Activated naive CD4-positive, alpha-beta T cell (primary cell): ENCODE measurements at places on chromosomes 5 and 9.

GRCh38 chr5:143131972-143132371 is 271.5 kb downstream of the NR3C1 start:
- DNase-seq: no peak

- no peak for DNase-seq
Observed at GRCh38 chr9:28134446-28134976, 561.2 kb upstream of the C9orf72 start.

DNA sequence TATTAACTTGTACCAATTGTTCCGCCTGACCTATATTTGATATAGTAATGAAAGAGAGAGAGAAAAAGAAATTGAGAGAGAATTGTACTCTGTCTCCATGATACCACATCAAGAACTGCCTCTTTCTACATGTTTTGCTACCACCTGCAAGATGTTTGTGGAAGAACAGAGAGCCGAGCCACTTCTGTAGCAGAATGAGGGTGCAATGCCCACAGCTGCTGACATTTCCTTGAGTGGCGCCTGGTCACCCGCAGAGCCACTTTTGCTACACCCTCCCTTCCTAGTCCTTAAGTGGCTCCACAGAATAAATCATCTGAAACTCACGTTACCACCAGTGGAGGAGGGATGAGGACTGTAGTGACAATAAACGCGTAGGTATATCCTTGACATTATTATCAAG is 17.1 kb upstream of the FAM81B start:
- no peak for DNase-seq

DNA sequence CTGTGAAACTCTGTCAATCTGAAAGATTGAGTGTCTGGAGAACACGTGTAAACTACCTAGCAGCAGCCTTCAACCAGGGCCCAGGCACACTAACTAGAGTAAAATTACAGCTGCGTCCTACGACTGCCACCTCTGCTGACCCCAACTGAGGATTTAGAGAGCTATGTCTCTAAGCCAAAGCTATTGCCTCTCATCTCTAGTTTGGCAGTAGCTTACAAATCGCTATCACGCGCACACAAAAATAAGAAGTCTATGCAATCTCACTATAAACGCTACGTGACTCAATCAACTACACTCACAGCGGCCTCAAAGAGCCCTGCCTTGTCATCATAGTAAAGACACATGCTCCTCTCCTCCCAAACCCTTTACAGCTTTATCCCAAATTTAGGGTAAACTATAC is 8.7 kb downstream of the PPP6C start:
- no peak for DNase-seq

- no peak for DNase-seq
Observed at GRCh38 chr5:90421136-90421535, 11.6 kb upstream of the CETN3 start.

GRCh38 chr5:83639911-83640310 is 80.7 kb downstream of the HAPLN1 start:
- no peak for DNase-seq

DNA sequence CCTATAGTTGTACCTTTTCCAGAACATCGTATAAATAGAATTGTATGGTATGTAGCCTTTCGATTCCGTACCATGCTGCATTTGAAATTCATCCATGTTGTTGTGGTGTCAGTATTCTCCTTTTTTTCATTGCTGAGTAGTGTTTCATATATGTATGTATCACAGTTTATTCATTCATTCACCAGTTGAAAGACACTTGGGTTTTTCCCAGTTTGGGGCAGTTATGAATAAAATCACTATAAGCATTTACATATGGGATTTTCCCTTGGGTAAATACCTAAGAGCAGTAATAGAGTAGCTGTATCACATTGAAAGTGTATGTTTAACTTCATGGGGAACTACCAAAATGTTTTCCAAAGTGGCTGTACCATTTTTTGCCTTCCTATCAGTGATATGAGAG is 16.1 kb upstream of the FKTN start:
- DNase-seq: no peak

DNA sequence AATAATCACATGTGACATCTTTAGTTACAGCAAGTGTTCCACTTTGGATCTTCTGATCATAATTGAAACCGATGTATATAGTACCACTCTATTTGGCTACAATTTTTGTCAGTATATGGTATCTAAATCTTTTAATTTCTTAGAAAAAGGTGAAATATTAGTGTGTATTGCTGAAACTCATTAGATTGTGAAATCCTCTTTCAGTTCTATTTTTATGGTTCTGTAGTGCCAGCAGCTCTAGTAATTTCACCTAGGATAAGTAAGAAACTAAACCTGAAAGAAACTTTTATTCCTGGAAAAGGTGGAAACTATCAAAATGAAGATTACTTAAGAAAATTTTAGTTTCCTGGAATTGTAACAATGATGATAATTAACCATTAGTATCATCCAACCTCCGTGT is 370.9 kb downstream of the NNT start:
- DNase-seq: no peak

DNA sequence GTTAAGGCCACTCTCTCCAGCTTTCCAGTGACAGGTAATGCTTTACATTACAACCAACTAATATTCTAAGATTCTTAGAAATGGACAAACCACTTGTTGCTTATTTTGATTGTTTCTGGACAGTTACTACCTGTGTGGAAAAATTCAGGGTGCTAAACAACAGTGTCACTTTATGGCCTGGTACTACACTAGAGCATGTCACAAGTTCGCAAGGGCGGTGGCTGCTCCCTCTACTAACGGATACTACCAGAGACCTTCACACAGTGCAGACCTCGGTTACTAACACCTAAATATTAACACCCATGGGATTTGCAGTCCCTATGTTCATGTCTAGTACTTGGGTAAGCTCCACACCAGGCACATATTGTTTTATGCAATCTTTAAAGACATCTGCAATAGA is 13.4 kb downstream of the HMGXB3 start:
- no peak for DNase-seq

GRCh38 chr9:137237759-137238726 is 3.0 kb upstream of the TUBB4B start:
- DNase-seq: no peak

GRCh38 chr9:13082796-13083195 is 196.7 kb downstream of the MPDZ start:
- no peak for DNase-seq

- no peak for DNase-seq
Observed at GRCh38 chr5:57495285-57496086, 12.9 kb upstream of the ACTBL2 start.

- DNase-seq: no peak
Observed at GRCh38 chr5:92019376-92019990, 636.4 kb upstream of the ARRDC3 start.

DNA sequence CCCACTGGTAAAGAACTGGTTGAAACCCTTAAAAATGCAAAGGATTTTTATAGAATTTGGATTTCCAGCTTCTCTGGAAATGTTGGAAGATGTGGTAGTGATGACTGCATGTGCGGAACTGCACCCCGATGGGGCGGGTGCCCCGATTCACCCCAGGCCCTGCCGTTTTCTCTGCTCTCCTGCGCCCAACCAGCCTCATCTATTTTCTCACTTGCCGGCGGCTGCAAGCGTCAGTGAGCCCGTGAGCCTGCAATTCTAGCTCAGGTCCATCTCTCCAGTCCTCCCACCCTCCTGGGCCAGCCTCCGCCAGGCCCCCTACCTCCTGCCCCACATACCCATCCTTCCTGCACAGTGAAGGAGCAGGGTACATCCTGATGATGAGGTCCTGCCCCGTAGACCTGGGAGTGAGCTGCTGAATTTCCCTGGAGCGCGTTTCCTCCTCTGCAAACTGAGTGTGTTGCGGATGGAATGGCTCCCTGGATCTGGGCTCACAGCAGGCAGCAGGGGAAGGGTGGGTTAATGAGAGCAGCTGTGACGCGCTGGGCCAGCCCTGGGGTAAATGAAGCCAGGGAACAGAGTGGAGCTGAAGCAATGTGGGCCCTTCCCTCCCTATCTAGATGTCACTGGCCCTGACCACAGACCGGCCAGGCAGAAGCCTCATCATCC is 45.9 kb upstream of the PHYKPL start:
- DNase-seq: no peak

DNA sequence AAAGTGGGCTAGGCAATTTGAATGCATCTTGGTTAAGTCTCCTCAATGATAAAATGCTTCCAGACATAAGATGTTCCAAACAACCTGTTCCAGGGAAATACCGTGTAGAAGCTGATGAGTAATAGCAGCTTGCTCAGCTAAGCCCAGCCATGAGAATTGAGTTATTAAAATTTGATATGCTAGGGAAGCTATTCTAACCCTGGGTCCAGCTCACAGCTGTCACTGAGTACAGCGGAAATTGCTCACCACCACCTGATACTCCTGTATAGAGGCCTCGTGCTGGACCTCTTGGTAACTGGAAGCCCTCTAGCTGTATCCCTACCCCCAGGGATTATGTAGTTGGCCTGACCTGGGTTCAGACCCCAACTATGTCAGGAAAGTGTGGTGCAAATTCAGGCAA is 521.3 kb upstream of the TRPC7 start:
- no peak for DNase-seq

- DNase-seq: peak; percentile 73
Observed at GRCh38 chr5:76402886-76403765, at the start of gene IQGAP2. Gene IQGAP2, plus strand, starts transcription at chr5:76403285. Its CDS starts 261 bp downstream, at chr5:76403546.

DNA sequence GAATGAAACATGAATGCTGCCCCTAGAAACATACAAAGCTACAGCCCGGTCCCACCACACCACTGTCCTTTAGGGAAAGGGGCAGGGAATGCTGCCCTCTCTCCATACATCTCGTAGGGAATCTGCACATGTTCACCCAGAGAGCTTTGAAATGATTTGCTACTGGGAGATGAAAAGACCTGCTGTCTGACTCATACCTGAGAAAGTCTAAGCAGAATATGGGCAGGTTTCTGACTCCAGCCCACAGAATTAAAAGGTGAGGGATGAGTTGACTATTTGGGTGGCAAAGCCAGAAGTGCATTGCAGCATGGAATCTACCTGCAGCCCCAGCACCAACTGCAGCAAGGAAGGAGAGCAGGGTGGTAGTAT is 297.9 kb downstream of the TLE1 start:
- no peak for DNase-seq

DNA sequence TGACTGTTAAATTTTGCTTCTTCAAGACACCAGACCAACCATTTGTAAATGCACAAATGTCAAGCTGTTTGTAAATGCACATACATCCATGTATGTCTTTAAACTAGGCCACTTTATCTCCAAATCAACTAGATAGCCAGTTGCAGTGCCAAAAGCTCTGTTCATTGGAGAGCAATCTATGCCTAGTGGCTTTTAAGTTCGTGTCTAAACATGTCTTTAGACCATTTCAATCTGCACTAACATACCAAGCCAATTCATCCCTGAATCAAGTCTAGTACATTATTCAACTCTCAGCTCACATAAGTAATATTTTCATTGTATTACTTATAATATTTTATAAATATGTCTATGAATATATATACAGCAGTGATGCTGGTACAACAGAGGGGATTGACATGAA is 985.9 kb downstream of the CDH18 start:
- no peak for DNase-seq

DNA sequence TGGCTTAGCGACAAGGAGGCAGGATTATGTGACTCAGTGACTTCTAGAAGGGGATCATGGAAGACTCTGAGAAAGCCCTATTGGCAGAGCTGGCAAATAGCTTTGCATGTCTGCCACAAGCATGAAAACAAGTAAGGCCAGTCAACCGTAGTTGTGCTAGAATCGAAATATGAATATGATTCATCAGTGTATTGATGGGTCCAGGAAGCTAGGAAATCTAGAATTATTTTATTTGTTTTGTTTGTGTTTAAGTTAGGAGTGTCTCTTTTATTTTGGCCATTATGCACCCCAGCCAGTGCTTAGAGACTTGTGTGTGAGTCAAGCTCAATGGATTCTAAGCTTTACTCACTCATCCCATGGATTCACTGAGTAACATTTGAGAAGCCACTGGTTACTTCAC is 3.8 kb upstream of the ITGA2 start:
- no peak for DNase-seq

DNA sequence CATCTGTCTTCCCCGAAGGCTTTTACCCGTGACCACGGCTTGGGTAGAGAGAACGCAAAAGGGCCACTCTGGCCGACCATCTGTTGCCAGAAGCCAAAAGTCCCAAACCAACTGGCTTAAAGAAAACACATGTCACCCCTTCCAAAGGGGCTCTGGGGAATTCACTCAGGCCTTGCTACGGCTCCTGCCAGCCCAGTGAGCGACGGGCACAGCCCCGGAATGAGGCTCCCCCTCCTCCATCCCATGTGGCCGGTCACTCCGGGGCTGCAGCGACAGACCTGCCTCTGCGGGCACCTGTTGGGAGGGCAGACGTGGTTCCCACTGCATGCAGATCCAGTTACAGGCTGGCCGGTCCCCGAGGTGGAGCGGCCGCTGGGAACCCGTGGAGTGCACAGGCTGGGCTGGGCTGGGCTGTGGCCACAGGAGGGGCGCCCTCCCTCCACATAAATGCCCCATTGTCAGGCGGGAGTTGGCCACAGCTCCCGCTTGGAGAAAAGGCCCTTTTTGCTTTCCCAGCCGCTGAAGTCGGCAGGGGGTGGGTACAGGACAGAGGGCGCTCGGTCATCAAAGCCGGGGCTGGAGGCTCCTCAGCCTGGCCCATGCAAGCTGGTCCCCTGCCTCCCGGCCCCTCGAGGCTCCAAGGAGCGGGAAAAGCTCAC is 19.9 kb downstream of the NOTCH1 start:
- DNase-seq: no peak

GRCh38 chr5:39783756-39784421 is 359.1 kb upstream of the DAB2 start:
- DNase-seq: no peak

DNA sequence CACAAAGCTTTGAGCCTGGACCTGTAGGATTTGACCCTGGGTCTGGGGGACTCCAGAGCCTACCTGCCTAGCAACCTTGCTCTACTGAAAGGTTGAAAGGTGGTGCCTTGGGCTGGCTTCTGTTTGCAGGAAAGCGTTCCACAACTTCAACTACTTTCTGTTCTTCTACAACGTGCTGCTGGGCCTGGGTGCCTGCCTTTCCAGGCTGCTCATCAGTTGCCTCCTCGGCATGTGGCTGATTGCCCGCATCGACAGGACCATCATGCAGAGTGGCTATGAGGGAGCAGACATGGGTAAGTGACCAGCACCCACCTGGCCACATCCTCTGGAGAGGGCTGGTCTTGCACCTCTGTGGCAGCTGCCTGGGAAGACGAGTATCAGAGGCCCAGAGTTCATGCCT is 13.6 kb upstream of the CCDC180 start:
- no peak for DNase-seq

GRCh38 chr5:160188141-160189015 is 40.9 kb upstream of the FABP6 start:
- DNase-seq: no peak

DNA sequence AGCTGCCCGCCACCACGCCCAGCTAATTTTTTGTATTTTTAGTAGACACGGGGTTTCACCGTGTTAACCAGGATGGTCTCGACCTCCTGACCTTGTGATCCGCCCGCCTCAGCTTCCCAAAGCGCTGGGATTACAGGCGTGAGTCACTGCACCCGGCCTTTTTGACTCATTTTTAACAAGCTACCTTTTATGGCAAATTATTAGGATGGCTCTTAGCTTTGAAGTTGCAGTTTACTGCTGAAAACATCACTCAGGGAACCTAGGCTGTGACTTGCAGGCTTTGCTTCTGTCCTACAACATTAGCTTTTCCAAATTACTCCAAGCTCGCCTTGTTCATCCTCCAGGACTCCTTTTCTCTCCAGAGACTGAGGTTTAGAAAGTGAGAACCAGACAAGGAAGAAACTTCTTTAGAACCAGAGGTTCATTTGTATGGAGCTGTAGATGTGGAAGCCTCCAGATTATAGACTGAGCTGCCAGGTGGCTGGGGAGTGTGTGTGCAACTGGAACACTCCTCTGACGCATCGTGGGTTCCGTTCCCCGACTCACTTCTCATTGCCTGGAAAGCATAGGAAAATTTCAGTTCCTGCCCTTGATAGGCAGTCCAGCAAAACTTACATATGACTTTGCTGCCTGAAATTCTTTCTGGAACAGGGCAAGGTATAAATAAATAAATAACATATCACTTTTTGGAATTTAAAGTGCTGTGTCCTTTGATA is 23.8 kb upstream of the SPTAN1 start:
- no peak for DNase-seq
